ENCODE measurements at places on chromosomes 6 and 20.
A peak's percentile ranks its signal among the peaks of the same experiment; 100 is the strongest.

GRCh38 chr6:137316626-137317025, 97.4 kb upstream of the IFNGR1 start:
- DNase-seq, result no peak

- DNase-seq, result no peak
Observed at GRCh38 chr6:34068462-34069044, 77.3 kb downstream of the GRM4 start.

DNA sequence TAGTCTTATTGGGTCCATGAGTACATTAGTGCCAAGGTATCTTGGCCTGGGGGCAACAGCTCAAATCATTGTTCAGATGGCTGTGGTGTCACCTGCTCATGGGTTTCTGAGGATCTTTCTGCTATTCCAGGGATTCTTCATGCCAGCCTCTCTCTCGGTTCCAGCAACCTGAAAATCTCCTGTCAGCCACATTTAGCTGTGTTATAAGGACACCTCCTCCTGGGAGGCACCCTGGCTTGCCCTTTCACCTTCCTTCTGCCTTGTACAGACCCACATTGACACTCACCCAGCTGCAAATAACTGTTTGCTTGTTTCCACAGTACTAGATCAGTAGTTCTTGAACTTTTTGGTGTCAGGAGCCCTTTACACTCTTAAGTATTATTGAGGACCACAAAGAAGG, 159.9 kb downstream of the GRM4 start:
- DNase-seq, result no peak

GRCh38 chr20:48620507-48621375, 207.1 kb downstream of the PREX1 start:
- DNase-seq, result peak; percentile 31

GRCh38 chr6:8881663-8882062, 446.3 kb upstream of the SLC35B3 start:
- DNase-seq, result no peak

GRCh38 chr6:143323729-143324470, 126.6 kb downstream of the ADAT2 start:
- no peak for DNase-seq

DNA sequence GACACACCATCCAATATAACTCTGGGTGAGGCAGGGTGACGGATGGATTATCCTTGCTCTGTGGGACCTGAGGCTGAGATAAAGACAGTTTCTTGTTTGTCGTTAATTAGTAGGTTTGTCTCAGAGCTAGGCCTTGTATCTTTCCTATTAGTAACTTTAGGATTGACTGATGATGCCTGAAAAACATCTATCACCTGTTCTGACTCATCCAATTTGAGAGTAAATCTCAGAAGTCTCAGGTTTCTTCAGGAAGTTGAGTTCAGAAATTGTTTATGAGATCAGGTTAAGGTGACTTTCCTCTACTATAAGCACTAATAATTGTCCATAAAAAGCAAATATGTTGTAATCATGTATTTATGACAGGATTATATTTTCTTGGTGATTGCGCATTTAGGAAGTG, 129.5 kb upstream of the SUPT3H start:
- DNase-seq, result no peak

GRCh38 chr6:18021166-18021850, 33.9 kb upstream of the KIF13A start:
- DNase-seq, result no peak

DNA sequence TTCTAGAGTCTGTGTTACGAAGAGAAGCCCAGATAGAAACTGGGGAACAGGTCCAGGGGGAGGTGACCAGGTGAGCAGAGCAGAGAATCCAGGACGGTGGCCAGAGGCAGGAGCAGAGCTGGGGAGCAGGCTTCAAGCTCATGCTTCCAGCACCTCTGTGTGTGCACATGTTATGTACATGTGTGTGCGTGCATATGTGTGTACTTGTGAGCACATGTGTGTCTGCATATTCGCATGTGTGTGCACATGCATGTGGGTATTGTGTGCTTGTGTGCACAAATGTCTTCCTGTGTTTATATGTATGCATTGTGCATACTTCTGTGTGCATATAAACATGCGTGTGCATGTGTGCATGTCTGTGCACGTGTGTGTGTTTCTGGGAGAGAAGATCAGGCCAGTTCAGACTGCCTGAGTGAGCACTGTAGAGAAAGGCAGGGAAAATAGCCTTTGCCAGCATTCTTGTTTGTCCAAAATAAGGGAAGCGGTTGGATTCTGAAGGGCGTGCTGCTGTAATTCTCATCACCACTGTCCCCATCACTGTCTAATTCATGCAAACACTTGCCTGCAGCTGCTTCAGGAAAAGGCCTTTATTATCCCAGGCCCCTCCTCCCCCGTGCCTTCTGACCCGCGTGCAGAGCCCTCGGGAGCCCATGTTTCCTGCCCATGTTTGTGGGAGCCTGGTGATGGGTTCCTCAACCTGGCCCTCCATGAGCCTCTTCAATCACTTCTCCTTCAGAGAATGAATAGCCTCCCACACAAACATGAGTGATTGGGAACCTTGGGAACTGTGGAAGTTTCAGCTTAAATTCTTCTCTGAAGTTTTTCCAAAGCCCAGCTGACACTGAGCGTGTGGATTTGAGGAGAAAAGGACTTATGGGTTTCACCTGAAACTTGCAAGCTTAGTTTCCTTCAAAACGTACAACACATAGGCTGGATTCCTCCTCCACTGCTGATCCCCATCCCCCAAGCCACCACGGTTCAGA, 161.7 kb upstream of the AFDN start:
- DNase-seq, result no peak

GRCh38 chr20:61935926-61936700, 129.6 kb downstream of the TAF4 start:
- DNase-seq, result no peak

GRCh38 chr20:25081065-25081729, 744 bp downstream of the VSX1 start:
- no peak for DNase-seq

DNA sequence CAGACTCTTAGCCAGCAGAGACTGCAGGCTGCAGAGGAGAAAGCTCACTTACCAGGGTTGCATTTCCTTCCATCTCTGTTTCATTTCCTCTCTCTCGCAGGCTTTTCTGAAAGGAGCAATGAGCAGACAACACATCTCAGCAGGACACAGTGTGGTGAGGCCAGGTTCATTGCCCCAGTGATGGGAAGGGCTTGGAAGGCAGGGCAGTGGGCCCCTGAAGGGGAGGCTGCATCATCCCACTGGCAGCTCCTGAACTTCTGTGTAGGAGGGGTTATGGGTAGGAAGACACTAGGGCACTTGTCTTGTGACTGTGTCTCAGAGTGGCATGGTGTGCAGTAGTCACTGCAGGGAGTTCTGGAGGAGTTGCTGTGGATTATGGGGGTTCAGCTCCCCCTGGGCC, 246.8 kb downstream of the QKI start:
- no peak for DNase-seq

GRCh38 chr20:46215913-46216707, 92.2 kb downstream of the CDH22 start:
- DNase-seq, result no peak

- no peak for DNase-seq
Observed at GRCh38 chr6:79028641-79029314, 49.3 kb downstream of the PHIP start.

DNA sequence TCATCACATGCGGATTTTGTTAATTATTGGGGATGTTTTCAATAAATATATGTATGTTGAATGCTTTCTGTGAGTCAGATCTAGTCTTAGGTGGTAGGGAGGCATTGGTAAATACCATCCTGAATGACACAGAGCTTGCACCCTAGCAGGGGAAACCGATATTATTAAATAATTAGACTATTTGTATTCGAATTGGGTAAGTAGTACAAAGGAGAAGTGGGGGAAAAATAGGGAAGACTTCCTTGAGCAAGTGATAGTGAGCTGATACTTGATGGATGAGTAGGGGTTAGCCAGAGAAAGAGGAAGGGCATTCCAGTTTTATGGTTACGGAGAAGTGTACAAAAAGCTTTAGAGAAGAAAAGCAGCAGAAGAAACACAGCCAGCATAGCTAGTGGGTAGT, 1.5 kb downstream of the RIOK1 start:
- DNase-seq, result no peak

DNA sequence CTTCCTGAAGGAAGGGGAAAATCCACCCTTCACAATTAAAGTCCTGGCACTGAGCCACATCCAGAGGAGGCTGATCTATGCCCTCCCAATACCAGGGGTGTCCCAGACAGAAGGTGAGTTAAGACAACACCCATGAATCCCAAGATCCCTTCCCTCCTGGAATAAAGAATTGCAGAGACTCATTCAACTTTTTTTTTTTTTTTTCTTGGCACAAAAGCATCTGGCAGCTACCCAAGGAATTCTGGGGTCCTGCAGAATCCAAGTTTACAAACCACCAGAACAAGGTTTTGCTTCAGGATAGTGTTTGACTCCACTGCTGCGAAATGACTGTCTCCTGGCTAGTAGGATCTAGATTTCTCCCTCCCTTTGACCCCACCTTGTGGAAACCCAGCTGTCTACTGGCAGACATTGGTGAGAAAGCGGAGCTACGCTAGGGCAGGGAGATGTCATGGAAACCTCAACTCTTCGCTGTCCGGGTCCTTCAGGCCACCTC, 37.4 kb downstream of the JAG1 start:
- no peak for DNase-seq

DNA sequence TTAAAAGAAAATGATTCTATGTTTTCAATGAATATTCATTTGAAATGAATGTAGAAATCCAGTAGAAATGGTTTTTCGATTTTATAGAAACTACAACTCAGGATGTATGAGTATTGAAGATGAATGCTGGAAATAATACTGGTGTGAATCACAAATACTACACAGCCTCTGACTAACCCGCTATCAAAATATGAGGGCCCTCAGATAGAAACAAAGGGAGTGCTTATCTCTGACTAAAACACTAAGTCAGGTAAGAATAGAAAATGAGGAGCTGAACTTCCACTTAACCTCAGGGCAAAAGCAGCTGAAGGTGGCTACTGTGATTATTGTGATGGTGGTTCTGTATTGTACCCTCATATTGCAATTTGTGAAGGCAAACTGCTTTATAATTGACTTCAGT, 220.9 kb upstream of the RNF217 start:
- DNase-seq, result no peak

DNA sequence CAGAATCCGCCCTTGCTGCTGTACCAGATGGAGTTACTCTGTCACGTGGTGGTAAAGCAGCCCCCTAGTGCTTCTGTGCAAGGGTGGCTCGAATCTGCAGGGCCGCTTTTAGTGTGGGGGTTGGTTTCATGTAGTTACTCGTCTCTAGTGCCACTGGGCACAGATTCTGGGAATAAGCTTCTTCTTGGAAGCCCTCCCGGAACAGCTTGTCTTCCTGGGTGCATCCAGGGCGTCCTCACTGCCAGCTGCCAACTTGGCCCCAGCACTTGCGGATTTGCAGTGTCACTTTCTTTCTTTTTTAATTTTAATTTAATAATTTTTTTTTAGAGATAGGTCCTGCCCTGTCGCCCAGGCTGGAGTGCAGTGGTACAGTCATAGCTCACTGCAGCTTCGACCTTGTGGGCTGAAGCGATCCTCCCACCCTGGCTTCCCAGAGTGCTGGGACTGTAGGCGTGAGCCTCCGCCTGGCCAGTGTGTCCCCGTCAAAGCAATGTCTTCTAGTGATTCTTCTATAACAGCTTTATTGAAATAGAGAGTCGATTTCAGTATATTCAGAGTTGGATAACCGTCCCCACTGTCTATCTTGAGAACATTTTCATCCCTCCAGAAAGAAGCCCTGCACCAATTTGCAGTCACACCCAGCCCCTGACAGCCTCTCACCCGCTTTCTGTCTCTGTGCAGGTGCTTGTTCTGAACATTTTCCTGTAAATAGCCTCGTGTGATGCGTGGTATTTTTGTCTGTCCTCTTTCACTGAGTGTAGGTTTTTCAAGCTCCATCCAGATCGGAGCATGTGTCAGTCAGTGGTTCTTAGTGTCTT, 25.9 kb downstream of the PYGB start:
- DNase-seq, result no peak

GRCh38 chr20:11140359-11140758, 466.6 kb upstream of the JAG1 start:
- no peak for DNase-seq

GRCh38 chr6:63764318-63764916, 128.8 kb downstream of the PHF3 start:
- DNase-seq, result no peak

DNA sequence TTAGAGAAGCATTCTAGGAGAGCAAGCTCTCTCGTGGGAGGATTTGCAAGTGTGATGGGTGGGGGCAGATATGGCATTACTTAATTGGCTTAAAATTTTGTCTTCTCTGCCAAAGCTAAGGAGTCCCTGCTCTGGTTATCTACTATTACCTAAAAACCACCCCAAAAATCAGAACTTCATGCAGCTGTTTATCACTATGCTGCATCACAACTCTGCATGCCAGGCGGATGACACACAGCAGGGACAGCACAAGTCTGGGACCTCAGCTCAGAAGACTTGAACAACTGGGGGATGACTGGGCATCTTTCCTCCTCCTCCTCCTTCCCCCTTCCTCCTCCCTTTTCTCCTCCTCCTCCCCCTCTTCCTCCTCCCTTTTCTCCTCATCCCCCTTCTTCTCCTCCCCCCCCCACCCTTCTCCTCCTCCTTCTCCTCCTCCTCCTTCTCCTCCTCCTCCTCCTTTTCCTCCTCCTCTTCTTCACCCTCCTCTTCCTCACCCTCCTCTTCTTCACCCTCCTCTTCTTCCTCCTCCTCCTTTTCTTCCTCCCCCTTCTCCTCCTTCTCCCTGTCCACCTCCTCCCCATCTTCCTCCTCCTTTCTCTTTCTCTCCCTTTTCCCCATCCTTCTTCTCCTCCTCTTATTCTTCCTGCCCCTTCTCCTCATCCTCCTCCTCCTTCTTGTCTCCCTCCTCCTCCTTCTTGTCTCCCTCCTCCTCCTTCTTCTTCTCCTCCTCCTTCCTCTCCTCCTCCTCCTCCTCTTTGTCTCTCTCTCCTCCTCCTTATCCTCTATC, 218.6 kb upstream of the PMEPA1 start:
- no peak for DNase-seq

All from stimulated activated CD8-positive, alpha-beta memory T cell treated with anti-CD3 and anti-CD28 coated beads, Interleukin-15, amount 100 ng/mL, for 4 hours (primary cell).